ENCODE measurements at places on chromosomes 6 and 20. TPM values are rescaled to one million over a fixed set of nuclear protein-coding genes. Genes with fewer than 3 reads are reported as not detected.

The ADGRF5 gene
- 21.3 TPM for polyA plus RNA-seq

The SCRT2 gene
- polyA plus RNA-seq, result 0.05 TPM

The WTAP gene
- polyA plus RNA-seq, result 96.0 TPM

The SLC22A16 gene
- 0.08 TPM for polyA plus RNA-seq

The GRIK2 gene
- 0.22 TPM for polyA plus RNA-seq

The RSPO3 gene
- 68.6 TPM for polyA plus RNA-seq

The HRH3 gene
- not detected for polyA plus RNA-seq

The KCNG1 gene
- polyA plus RNA-seq, result 0.22 TPM

The LY6G6D gene
- not detected for polyA plus RNA-seq

The COL21A1 gene
- polyA plus RNA-seq, result 0.38 TPM

The BNIP5 gene
- 0.51 TPM for polyA plus RNA-seq

The CRYBG1 gene
- 2.7 TPM for polyA plus RNA-seq

The DDAH2 gene
- 122 TPM for polyA plus RNA-seq

The CDYL gene
- 3.3 TPM for polyA plus RNA-seq

The GMPR gene
- polyA plus RNA-seq, result 7.7 TPM

The IL20RA gene
- polyA plus RNA-seq, result 1.5 TPM

The HEBP2 gene
- 29.8 TPM for polyA plus RNA-seq

The MAP7 gene
- 3.5 TPM for polyA plus RNA-seq

The CST3 gene
- polyA plus RNA-seq, result 316 TPM

The PNPLA1 gene
- polyA plus RNA-seq, result 0.02 TPM

The EDN1 gene
- polyA plus RNA-seq, result 29.9 TPM

The DUSP15 gene
- polyA plus RNA-seq, result 1.5 TPM

The TSBP1 gene
- not detected for polyA plus RNA-seq

The CPXM1 gene
- polyA plus RNA-seq, result 56.0 TPM

The PRELID3B gene
- polyA plus RNA-seq, result 25.4 TPM

The ATXN1 gene
- polyA plus RNA-seq, result 2.6 TPM

The SNHG17 gene
- polyA plus RNA-seq, result 63.9 TPM

Data from adipose tissue (tissue), 3 donors.